ENCODE measurements at places on chromosomes 1 and 21.

- DNase-seq, result no peak
Observed at GRCh38 chr1:244598611-244599010, 54.3 kb upstream of the DESI2 start.

DNA sequence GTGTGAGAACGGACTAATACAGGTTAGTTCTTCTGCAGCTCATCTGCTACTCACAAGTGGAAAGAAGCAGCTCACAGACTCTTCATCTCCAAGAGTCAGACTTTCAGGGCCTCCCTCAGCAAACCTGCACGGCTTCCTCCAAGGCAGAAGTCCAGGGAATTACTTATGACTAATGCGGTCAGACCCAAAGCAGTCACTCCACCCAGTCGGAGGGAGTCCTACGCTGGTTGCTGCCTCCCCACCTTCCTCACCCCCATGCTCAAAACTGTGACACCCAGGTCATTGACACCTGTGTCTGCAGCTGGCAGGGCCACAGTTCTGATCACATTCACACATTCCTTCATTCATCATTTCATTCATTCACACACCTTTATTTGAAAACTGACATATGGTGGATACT, 38.4 kb upstream of the PRDM2 start:
- no peak for DNase-seq

DNA sequence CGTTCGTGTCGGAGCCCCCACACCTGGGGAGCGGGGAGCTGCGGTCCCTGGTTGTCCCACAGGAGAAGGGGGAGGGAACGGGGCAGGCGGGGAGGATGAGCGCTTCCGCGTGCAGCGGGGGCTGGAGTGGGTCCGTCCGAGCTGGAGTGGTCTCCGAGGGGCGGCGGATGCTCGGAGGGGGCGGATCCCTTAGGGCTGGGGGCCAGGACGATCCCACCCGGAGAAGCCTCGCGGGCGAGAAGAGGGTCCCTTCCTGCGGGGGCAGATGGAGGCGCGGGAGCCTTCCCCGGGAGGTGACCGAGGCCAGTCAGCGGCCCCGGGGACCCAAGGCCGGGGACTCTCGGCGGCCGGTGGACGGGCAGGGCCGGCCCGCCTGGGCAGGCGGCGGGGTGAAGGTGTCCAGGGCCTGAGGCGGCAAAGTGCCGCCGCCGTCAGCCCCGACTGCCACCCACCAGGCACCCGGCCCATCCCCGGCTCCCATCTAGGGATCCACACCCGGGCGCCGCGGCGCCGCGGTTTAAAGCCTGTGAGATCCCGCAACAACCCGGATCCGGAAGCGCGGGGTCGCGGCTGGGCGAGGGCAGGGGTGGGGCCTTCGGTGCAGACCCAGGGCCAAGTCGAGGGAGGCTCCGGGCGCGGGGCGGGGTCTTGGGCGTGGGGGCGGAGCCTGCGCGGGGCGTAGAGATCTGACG, 5.3 kb upstream of the CCDC27 start:
- DNase-seq, result peak; percentile 91

DNA sequence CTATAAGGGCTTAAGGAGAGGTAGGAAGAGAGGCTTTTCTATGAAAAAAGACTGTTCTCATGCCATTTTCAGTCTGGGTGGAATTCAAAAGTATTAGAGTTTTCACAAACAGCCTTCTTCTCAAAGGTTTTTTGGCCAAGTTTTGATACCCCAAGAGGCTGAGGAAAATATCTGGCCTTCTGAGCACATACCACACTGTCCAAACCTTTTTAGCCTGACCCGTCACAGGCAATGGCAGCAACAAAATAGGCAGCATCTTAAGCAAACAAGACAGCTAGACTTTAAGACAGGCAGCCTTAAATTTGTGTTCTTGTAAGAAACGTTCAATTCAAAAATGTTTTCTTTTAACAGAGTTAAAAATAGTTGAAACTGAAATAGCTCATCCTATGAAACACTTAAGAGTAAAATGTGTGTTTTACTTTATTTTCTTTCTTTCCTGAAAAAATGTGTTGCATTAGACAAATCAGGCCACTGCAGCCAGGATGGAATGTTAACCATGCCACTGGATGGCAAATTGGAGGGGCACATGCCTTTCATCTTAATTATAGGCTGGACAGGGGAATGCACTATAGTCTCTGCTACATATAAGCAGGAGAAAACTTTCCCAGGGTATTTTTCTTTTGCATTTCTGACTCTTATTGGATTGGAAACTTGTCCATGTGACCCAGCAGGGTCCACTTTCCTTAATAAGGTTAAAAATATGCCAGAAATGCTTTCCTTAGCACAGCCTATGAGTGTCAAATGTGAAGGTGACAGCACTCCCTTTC, 315.0 kb downstream of the TGFB2 start:
- no peak for DNase-seq

DNA sequence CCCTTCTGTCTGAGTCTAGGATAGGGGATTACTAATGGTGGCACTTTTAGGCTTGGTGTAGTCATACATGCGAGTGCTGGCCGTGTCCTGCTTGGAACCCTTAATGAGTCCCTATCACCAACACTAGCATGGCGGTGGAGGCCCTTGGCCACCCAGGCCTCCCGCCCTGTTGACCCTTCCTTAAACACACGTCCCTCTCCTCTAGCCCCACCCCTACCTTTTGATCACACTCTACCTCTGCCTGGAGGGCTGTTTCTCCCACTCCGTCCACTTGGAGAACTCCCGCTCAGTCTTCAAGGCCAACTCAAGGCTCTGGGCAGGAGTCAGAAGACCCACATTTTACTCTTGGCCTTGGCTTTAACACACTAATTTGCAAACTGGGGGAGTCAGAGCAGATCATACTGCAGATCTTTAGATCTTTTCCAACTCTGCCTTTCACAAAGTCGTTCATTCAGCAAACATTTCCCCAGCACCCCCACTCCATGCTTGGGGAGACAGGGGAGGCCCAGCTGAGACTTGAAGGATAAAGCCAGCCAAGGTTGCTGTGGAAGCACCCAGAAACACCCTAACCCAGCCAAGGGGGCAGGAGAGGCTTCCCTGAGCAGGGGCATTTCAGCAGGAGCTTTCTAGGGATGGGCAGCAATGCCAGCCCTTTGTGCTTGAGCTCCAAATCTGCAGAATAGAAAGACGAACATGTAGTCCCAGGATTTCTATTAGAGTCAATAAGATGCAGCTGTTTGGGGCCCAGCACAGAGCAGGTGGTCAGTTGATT, 1.9 kb downstream of the PODN start:
- DNase-seq, result no peak

DNA sequence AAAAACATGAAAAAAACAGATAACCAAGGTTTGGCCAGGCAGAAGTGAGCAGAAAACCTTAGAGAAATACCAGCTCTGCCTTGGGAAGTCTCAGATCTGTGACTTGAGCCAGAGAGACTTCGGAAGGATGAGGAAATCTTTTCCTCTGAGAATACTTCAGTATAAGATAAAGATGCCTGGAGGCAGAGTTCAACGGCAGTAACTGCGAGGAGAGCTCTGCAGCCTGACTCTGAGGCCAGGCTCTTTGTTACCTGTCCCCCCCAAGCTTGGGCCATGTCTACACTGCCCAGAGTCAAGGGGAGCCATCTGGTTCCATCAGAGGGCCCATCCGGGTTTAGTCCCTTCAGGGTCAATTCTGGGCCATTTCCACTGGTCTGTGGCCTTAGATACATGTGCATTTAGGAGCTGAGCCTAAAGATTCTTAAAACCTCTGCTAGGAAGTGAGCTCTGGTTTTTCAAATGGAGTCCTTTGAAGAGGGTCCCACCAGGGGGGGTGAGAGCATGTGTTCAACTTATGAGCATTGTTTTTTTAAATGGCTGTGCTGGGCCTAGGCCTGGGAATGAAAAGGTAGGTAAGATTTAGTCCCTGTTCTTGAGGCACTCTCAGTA, 8.7 kb downstream of the KIRREL1 start:
- DNase-seq, result no peak

DNA sequence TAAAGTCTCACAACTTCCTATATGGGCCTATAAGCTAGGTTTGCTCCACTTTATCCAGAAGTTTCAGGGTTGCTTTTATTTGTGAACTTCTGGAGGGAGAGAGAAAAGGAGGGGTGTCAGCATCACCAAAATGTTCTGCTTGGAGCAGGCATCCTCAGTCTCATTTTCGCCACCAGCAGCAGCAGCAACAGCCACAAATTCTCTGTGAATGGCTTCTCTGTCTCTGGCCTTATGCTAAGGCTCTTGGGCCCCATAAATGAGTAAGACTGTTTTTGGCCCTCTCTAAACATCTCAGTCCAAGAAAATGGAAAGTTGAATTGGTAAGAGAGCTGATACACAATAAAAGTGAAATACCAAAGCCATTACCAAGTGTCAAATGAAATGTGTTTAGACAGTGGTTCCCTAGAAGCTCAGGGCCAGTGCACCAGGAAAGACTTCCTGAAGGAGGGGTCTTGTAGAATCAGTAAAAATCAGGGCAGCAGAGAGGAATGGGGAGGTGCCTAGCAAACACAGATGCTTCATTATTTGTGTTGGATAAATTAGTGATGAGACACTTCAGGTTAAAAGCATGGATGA, 53.0 kb upstream of the SPATA6 start:
- DNase-seq, result no peak

- DNase-seq, result peak; percentile 4
Observed at GRCh38 chr1:85387781-85388180, 77.2 kb downstream of the DDAH1 start.

GRCh38 chr1:40626383-40626770, 39.1 kb downstream of the RIMS3 start:
- no peak for DNase-seq

GRCh38 chr1:7387053-7387927, 383.8 kb upstream of the VAMP3 start:
- no peak for DNase-seq

DNA sequence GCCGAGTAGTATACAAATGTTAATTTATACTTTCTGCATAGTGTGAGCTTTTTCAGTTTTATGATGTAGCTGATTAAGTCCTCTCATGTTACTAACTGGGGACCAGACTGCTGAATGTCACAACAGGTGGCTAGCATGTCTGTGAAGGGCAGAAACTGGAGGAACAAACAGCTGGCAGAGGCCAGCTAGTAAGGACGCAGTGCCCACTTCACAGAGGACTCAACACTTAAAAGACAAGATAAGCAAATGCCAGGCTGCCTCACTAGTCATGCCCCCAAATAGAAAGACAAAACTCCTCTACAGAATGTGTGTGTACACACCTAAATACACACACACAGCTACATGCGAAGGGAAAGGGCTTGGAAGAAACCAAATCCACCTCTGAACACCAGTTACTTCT, 73.8 kb upstream of the ZNF678 start:
- DNase-seq, result no peak

DNA sequence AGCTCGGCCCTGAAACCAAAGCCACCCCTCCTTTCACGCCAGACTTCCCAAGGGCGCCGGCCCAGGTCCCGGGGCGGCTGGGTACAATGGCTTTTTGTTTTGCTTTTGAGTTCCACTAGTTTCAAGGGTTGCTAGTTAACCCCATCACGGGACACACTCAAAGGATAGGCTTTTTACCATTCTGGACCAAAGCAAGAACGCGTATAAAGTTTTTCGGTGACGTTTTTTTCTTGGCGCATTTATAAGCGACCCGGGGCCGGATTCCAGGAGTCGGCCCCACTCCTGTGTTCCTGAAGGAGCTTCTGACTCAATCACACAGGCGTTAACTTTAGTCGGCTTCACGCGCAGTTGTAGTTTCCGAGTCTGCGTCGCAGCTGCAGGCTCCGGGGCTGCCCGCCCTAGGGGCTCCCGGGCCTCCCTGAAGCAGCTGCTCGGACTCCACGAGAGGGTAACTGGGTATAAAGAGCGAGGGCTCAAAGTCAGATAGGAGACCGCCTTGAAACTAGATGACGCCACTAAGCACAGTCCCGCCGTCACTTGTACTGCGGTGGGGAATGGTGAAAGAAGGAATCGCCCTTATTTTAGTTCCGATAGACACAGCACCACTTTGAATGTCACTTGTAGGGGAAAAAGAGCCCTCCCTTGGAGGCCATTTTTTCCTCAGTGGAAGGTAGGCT, 707 bp upstream of the KLHL21 start:
- DNase-seq, result no peak

GRCh38 chr1:167617153-167618147, 12.6 kb upstream of the RCSD1 start:
- DNase-seq, result peak; percentile 72

DNA sequence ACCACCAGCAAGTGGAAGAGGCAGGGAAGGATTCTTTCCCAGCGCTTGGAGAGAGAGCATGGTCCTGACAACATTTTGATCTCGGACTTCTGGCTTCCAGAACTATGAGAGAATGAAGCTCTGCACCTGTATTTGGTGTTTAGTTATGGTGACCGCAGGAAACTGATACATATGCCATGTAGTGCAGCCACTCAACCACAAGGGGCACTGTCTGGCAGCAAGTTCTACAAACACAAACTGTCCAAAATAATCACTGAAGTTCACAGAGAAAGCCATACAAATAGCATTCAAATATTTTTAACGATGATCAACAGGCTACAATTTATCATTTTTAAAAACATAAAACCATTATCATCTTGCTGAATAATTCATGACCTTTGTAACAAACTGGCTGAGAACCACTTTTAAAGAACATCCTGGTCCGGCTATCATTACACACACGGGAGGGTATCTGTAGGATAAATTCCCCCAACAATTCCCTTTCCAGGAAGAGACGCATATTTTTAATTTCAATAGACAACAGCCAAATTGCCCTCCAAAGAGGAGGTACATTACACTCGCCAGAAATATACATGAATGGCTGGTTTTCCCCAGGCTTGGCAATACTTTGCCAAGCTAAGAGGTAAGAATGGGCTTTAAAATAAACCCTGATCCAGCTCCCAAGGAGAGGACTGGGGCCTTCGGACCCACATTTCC, 9.2 kb upstream of the CBR3 start:
- peak; percentile 79 for DNase-seq

- DNase-seq, result peak; percentile 63
Observed at GRCh38 chr1:95041491-95042165, 31.1 kb downstream of the ALG14 start.

- no peak for DNase-seq
Observed at GRCh38 chr1:35605071-35605866, 32.2 kb downstream of the TFAP2E start.

DNA sequence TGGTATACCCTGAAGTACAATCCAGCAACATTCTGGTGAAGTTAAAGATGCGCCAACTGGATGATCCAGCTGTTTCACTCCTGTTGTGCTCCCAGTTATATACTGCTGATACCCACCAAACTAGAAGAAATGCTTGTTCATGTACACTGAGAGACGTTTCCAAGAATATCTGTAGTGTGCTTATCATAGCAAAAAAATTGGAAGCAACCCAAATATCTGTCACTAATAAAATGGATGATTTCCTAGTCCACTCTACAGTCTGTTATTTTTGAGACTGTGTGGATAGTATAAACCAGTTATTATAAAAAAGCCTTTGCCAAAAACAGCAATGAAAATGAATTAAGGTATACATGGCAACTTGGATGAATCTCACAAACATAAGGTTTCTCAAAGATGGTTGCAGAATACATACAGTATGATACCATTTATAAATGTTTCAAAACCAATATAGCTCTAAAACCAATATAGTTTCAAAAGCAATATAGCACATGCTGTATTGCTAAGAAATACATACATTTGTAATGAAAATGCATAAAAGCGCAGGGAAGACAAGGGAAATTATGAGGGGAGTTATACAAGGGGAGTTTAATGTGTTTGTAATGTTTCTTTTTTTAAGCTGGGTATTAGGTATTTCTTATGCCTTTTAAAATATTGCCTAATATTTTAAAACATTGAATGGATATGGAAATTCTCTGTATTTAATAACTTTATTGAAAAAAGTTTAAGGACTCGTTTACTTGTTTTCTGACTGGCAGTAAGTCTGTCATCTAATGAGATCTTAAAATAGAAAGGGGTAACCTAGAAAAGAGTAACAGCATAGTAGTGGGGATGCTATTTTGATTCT, 36.5 kb downstream of the GPSM2 start:
- DNase-seq, result peak; percentile 81

GRCh38 chr1:157700305-157700704, 264 bp downstream of the FCRL3 start:
- DNase-seq, result no peak
